Activated naive CD4-positive, alpha-beta T cell treated with Interleukin-2 at 50 U/mL for 16 hours (primary cell): ENCODE measurements at places on chromosomes 2 and 18.

DNA sequence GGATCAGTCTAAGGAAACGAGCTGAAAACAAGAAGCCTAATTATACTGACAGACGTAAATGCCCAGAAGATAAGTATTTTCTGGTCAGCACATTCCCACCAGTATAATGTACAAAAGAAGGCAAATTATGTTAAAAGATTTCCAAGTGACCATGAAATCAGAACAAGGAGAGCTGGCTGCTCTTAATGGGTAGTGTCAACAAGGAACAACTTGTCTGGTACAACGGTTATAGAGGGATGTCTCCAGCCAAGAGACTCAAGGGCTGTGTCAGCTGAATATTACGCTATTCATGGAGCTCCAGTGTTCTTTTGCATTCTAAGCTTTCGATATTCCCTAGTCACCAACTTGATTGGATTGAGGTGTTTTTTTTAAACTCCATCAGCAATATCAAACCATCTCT is 8.6 kb upstream of the L3MBTL4 start:
- DNase-seq: no peak

DNA sequence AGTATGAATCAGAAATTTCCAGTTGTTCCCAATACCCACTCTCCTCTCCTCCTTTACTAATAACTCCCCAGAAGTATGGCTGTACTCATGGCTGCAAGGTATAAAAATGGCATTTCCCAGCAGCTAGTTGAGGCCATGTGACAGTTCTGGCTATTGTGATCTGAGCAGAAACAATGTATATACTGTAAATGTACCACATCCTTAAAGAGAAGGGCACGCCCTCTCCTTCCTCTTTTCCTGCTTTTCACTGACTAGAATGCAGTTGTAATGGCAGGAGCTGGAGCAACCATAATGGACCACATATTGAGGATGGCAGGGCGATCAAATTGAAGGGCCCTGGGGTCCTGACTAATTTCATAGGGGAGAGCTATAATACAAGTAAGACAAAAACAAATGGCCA is 211.2 kb downstream of the TNS1 start:
- no peak for DNase-seq

- DNase-seq: no peak
Observed at GRCh38 chr2:143611336-143611735, 482.1 kb downstream of the ARHGAP15 start.

- DNase-seq: no peak
Observed at GRCh38 chr2:196758474-196759377, 40.8 kb downstream of the GTF3C3 start.

DNA sequence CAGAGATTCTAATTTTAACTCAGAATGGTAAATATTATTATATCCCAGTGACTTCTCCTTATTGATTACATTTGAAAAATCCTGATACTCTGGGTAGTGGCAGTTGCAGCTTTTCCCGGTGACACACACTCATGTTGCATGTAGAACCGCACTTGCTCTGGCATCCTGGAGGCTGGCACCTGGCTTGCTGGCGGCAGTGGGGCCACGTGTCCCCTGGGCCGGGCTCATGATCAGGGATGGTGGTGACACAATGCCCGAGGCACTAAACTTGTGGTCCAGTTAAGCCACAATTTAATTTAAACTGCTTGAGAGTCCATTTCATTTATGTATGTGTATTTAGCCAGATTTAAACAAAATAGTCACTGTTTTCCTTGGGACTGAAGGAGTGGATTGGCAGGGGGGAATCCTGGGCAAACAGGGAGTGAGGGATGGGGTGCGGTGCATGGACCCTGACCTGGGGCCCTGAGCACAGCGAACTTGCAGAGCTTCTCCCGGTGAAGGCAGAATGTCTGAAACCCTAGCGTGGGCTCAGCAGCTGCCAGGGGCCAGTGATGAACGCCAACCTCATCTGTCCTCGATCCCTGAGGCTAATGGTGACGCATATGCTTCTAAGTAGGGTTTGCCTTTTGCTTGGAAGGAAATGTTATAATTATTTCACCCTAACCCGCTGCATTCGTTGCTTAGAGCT is 50.0 kb downstream of the KCNG2 start:
- no peak for DNase-seq

GRCh38 chr2:122319539-122320132 is 564.2 kb downstream of the TSN start:
- no peak for DNase-seq

- DNase-seq: no peak
Observed at GRCh38 chr2:149858901-149859634, 271.5 kb upstream of the MMADHC start.

DNA sequence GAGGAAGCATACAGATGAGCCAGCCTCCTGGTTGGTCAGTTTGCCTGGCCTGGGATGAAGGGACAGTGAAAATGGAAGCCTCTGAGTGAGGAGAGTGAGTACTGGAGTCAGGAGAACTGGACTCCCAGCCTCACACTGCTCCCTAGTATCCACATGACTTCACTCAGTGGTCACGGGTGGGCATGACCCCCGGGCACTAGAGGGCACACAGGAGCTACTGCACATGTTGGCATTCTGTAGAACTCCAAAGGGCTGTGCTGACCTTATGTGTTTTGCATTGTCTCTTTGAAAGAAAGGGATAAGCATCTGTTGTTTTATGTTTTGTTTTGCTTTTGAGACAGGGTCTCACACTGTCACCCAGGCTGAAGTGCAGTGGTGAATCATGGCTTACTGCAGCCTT is 23.7 kb downstream of the NCAPH start:
- peak; percentile 29 for DNase-seq

- no peak for DNase-seq
Observed at GRCh38 chr2:109659396-109660045, 45.4 kb downstream of the SOWAHC start.

- DNase-seq: no peak
Observed at GRCh38 chr2:42312106-42312505, 48.9 kb downstream of the COX7A2L start.

GRCh38 chr18:59783138-59783537 is 85.9 kb upstream of the CCBE1 start:
- no peak for DNase-seq

DNA sequence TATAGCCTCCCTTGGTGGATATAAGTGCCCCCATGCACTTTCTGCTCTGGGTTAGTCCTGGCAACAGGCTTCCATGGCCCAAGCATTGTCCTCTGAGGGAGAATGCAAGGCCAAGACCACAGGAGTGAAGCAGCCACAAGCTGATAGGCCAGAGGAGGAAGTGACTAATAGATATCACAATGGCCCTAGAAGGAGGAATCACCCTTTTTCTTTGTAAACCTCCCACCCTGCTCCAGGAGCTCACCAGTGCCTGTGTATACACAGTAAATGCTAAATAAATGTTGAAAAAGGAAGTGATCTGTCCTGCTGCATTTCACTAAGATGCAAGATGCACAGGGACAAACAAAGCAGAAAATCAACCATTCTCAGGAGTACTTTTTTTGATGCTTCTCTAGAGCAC is 49.7 kb upstream of the ABCA12 start:
- DNase-seq: no peak

DNA sequence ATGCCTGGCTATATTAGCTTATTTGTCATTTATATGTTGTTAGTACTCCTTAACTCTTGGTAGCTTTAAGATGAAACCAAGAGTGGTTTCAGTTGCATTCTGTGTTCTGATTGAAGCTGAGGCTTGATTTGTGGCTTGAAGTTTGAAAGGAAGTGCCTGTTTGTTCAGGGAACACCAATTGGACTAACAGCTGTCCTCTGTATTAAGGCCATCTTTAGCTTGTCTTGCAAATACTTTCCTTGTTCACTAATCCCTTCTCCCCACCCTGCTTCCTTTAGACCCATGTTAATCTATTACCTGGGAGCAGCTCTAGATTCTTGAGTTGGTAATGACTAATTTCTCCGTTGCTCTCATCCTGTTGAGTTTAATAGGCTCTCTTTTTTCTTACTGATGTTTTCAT is 13.4 kb downstream of the ITGA6 start:
- no peak for DNase-seq

GRCh38 chr2:177344316-177344715 is 48.3 kb upstream of the AGPS start:
- no peak for DNase-seq

DNA sequence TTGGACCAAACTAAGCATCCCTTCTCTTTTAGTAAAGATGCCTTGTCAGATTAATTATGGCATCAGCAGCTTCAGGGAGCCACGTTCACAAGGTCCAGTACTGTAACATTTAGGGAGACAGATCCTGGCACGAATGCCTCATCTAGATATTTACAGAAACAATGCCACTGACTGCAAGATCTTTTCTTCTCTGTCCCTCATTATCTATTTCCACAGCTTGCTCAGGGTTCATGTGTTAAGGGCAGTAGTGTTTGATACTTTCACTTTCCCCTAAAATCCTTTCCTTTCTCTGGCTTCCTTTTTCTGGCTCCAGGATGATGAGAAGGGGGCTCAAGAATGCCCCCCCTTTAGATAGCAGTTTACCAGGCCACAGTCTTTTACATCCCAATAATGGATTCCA is 393.9 kb downstream of the BCL11A start:
- DNase-seq: no peak

- DNase-seq: no peak
Observed at GRCh38 chr2:72993933-72994280, 76.6 kb downstream of the EMX1 start.

DNA sequence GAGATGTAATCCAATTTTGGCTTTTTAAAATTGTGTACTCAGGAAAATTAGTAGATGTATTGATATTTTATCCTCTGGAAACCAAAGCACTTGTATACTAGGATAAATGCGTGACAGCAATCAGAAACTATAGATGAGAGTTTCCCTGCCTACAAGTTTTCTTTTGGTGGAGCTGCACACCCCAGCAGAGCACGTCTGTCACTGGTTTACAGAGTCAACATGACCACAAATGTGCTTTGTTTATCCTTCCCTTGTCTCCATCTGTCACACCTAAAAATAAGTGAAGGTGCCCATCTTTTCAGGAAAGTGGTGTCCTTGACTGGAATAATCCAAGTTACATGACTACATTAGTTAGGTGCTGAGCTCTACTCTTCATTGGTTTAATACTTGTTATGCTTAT is 210.4 kb upstream of the DSEL start:
- no peak for DNase-seq

DNA sequence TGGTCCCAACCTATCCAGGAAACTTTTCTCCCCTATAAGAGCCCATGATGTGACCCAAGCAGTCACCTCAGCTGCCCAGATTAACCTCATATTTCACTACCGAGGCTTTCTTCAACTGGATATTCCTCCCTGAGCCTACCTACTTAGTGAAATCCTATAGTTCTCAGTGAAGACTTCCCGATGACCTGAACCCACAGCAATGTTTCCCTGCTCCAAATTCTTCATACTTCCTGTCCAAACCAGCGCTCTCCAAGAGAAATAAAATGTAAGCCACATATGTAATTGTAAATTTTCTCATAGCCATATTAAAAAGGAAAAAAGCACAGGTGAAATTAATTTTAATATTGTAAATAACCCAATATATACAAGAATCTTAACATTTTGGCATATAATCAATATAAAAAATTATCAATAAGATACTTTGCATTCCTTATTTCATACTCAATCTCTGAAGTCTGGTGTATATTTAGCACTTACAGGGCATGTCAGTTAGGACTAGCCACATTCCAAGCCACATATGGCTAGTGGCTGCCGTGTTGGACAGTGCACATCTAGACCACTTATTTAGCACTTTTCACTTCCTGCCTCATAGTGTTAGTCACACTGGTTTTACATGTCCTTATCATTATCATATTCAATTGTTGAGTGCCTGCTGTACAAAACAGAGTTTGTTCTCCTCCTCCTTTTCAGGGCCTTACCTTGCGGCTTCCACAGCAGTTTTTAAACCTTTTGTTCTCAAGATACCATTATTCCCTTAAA is 1.9 kb upstream of the STAT4 start:
- DNase-seq: no peak

GRCh38 chr18:25061395-25061794 is 290.6 kb downstream of the ZNF521 start:
- DNase-seq: no peak

- no peak for DNase-seq
Observed at GRCh38 chr2:143151111-143151752, 22.0 kb downstream of the ARHGAP15 start.

- no peak for DNase-seq
Observed at GRCh38 chr2:236054621-236055305, 113.4 kb downstream of the GBX2 start.

DNA sequence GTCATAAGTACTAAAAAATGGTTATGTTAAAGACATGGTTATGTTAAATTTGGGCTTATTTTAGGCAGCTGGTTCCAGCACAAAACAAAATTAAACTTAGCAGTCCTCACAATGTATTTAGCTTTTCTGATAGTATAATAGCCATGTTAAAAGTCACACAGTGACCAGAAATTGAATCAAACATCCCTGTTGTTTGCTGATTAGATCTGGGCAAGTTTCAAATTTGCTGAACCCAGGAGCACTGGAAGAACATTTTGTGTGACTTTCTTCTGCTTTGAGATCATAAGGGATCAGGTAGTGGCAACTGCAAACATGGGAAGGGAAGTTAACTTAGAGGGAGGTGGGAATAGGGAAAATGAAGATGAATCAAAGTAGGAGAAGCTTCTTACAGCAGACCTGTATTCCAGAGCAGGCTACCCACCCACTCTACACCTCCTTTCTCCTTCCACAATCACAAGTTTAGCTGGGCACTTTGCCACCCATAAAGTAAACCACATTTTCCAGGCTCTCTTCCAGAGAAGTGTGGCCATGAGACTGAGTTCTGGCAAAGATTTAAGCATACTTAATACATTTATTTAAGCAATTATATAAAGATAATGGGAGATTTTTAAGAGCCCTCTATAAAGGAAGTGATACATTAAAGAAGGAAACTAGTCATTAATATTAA is 616.1 kb upstream of the LRATD1 start:
- DNase-seq: no peak
